ENCODE measurements at places on chromosomes 2 and 18.

DNA sequence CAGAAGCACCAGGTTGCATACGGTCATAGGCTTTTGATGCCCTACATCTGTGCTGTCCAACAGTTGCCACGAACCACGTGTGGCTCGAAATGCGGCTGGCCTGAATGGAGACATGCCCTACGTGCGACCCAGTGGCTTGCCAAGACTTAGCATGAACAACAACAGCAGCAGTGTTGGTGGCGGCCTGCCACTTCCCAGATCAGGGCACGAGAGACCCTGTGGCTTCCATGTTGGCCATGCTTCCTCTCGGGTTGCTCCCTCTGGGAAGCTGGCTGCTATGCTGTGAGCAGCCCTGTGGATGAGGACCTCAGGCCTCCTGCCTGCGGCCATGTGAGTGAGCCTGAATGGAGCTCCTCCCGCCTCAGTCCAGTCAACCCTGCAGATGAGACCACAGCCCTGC lies 212.3 kb downstream of the HDAC4 start:
- no peak for DNase-seq

DNA sequence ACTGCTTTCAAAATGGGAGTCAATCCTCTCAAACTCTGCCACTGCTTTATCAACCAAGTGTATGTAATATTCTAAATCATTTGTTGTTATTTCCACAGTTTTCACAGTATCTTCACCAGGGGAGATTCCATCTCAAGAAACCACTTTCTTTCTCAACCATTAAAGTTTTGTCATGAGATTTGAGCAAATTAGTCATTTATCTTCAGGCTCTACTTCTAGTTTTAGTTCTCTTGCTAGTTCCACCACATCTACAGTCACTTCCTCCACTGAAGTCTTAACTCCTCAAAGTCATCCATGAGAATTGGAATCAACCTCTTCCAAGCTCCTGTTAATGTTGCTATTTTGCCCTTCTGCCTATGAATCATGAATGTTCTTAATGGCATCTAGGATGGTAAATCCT lies 545.8 kb downstream of the ARHGAP15 start:
- no peak for DNase-seq

GRCh38 chr2:88919087-88919738 lies 227.7 kb downstream of the RPIA start:
- no peak for DNase-seq

DNA sequence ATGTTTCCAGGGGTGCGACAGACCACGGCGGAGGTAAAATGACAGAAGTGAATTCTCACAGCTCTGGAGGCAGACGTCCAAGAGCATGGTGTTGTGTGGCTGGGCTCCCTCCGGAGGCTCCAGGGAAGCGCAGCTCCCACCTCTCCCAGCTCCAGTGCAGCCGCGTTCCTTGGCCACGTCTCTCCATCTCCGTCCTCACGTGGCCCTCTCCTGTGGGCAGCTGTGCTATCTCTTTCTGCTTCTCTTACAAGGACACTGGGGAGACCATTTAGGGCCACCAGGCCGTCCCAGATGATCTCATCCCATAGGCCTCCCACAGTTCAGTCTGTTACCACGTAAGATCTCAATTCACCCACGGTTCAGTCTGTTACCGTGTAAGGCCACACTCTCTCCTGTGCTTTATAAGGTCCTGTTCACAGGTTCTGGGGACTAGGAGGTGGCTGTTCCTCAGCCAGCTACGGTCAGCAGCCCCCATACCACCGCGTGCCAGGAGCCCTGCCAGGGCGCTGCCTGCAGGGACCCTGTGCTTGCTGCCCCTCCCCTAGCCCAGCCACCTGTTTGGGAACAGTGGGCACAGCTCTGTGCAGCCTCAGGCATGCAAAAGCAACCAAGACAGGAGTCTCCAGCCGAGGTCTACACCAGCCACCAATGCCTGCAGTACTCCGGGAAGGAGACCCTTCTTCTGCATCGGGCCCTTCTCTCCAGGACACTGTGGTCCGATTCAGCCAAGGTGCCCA lies 2.9 kb upstream of the MAB21L4 start:
- DNase-seq, result no peak

GRCh38 chr2:198084156-198084555 lies 279.8 kb downstream of the PLCL1 start:
- DNase-seq, result no peak

DNA sequence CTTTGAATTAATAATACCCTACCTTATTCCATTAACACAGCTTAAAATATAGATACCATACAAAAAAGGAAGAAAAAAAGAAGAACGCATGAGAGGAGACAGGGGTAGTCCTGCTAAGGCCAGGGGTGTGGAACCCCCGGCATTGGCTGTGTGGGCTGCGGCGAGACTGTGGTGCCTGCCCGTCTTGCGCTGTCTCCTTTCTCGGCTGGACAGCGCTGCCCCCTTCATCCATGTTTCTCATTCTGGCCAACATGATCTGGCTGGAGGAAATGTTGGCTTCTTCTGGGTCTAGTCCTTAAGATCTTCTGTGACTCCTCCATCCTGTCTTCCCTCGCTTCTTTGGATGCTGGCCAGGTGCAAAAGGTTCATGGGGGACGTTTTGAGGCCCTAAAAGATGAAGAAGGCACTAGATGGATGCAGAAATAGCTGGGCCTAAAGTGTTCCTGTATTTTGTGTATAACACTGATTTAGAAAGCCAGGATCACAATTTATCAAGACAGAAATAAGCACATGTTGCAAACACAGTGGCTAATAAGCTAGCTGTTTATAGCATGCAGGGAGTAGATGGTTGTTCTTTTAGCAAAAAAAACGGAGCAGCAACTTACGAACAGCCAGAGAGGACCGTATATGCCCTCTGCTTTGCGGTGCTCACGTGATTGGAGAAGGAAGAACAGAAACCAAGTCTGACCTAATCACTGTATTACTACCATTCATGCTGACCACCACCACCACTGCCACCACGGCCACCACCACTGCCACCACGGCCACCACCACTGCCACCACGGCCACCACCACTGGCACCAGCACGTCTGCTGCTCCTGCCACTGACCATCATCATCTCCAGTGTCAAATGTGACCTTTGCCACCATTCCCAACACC lies 71.7 kb upstream of the ASB18 start:
- DNase-seq, result no peak

DNA sequence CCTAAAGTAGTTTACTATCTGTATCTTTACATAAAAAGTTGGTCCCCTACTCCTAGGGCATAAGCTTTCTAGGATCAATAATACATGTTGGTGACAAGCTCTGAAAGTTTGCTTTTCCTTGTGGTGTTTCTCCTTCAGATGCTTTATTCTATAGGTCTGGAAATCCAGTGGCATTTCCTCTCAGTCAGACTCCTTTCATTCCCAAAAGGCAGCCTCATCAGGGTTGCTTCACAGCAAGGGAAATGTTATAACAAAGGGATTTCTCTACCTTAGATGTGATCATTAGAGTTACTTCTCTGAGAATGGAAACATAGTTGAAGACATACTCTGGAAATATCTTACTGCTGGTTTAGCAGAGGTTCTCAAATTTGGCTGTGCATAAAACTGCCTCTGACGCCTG lies 1072.4 kb upstream of the ZEB2 start:
- no peak for DNase-seq

DNA sequence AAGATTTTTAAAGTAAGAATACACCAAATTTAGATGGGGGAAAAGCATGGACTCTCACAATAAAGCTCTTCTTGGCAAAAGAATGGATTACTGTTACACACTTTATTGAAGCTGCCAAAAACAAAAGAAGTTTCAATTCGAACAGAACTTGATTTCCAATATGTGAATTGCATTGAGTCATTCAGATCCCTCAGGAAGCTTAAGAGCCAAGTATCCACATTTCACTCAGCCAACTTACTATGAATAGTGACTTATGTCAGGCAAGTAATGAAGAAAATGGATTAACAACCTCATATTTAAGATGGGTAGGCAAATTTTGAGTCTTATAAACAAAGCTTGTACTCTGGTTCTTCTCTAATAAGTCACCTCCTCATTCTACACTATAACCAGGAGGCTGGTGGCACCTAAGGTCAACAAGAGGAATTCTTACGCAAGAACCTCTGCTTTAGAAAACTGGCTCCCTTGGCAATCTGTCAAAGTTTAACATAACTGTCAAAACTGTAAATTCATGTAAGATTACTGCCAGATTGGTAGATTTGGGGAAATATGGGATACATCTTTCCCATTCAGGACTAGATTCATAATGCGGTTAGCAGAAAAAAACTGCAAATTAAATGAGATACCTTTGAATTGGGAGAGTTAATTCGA lies 6.0 kb downstream of the HADHA start:
- DNase-seq, result no peak

DNA sequence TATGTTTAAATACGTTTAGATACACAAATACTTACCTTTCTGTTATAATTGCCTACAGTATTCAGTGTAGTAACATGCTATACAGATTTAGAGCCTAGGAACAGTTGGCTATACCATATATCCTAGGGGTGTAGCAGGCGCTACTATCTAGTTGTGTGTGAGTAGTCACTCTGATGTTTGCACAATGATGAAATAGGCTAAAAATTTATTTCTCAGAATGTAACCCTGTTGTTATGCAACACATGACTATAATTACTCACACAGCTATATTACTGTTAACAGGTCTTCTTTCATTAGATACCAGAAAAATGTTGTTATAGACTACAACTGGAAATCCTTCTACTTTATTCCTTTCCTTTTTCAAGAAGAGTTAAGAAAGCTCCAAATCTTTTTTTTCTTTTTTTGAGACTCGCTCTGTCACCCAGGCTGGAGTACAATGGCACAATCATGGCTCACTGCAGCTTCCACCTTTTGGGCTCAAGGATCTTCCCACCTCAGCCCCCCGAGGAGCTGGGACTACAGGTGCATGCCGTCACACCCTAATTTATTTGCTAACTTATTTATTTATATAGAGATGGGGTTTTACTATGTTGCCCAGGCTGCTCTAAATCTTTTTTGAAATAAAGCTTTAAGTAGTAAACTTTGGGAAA lies 48.5 kb downstream of the C2orf74 start:
- no peak for DNase-seq

DNA sequence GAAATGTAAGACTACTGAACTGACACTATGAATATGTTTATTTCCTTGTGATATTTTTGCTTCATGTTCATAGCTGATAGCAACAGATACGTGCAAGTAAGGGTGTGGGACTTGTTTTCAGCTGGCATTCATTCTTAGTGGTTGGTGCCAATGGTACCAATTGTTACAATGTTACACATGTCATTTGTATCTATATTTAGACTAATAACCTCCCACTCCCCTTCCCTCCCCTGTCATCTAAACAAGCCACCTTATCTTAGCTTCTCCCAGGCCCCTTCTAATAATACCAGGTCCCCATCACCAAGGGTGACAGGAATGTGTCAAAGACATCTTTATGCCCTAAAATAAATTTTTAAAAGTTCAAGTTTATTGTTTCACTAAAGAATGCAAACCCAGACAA lies 294.7 kb upstream of the FAM98A start:
- DNase-seq, result no peak

DNA sequence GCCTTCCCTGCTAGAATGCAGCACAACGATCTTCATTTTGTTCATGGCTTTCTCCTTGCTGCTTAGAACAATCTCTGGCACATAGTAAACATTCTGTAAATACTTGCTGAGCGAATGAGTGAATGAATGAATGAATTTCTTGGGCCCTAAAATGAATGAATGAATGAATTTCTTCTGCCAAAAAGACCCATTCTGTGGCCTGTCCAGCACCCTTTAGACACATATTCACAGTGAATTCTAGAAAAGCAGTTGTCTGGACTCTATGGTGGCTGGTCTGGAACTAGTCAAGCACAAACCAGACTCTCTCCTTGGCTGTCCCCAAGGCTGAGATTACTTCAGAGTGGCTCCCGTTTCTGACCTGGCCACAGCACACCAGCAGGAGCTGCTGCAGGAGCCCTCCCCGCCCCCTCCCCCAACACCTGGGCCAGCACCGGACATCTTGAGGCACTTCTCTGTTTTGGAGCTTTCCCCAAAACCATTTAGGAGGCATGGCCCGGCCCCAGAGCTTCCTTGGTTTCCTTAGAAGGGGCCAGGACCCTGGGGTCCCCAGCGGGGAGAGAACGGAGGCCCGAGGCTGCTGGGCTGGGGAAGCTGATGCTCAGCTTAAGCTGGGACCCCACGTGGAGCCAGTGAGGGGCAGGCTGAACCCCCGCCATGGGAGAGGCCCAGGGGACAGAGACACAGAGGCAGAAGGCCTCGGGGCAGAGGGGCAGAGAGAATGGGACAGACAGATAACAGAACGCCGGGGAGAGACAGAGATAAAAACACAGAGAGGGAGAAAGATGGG lies 159.0 kb downstream of the ZFP36L2 start:
- peak; percentile 1 for DNase-seq

Measured in right kidney (tissue), 9 donors.